ENCODE measurements at places on chromosomes 11 and 22.

- no peak for DNase-seq
Measured at GRCh38 chr22:35812600-35812999, 94.9 kb downstream of the APOL5 start.

- no peak for DNase-seq
Measured at GRCh38 chr11:68545796-68546195, 85.2 kb downstream of the PPP6R3 start.

- no peak for DNase-seq
Measured at GRCh38 chr22:46546466-46547178, 9.2 kb upstream of the CELSR1 start.

DNA sequence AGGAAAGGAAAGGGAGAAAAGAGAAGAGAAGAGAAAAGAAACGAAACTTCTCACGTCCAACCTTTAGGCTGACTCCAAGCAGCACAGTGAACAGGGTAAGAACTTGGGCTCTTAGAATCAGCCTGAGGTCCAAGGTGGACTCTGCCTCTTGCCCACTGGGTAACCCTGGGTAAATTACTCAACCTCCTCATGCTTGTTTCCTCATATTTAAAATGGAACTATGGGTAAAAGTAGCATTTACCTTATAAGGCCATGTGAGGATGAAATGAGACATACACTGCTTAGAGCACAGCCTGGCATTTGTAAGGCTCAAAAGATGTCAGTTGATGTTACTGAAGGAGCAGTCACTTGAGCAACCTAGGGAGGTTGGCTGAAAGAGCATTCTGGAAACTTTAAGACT, 107.9 kb downstream of the C11orf58 start:
- DNase-seq: no peak

- no peak for DNase-seq
Measured at GRCh38 chr11:94910779-94911178, 62.6 kb downstream of the CWC15 start.

- no peak for DNase-seq
Measured at GRCh38 chr11:122439866-122440810, 215.4 kb upstream of the UBASH3B start.

GRCh38 chr22:28759861-28760560, 12.5 kb upstream of the CCDC117 start:
- no peak for DNase-seq

- no peak for DNase-seq
Measured at GRCh38 chr11:116046127-116046526, 541.9 kb upstream of the CADM1 start.

GRCh38 chr11:121391914-121392313, 60.2 kb upstream of the SORL1 start:
- DNase-seq: no peak

DNA sequence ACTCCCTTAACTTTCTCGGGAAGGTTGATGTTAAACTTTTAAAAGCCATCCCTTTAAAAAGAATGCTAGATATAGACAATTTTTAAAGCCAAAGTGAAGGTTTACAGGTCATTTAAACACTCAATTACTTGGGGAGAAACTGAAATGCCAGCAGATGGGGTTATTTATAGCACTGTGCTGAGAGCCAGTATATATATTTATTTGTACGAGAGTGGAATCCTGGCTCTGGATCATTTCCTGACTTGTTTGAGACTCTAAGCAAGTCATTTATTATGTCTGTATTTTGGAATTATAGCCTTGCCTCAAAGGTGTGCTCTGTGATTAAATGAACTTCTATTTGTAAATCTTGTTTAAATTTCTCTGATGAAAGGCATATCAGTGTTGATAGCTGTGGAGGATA, 6.8 kb upstream of the ZBED5 start:
- no peak for DNase-seq

- DNase-seq: no peak
Measured at GRCh38 chr11:75244052-75244814, 3.7 kb downstream of the TPBGL start.

DNA sequence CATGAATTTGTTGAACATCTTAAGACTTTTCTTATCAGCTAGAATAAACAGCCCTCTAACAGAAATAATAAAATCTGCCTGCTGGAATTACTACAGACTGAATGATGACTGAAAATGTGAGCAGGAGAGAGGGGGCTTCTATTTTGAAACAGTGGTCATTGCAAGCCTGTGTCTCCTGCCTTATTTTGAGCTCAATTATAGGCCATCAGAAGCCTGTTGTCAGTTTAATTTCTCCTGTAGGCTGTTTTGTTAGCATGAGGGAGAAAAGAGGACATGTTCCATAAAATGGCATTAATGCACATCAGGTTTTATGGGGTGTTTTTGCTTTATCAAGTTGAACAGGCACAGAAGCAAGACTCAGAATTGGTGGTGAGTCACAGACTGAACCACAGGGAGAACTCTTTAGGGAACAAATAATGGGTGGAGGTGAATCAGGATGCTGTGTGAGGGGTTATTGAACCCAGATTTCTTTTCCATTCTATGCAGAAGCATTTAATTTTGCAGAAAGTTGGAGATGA, 129.1 kb downstream of the PARVA start:
- DNase-seq: no peak

- DNase-seq: no peak
Measured at GRCh38 chr22:39905687-39906086, 4.8 kb downstream of the GRAP2 start.

- DNase-seq: no peak
Measured at GRCh38 chr11:37078521-37078920, 480.5 kb upstream of the RAG2 start.

DNA sequence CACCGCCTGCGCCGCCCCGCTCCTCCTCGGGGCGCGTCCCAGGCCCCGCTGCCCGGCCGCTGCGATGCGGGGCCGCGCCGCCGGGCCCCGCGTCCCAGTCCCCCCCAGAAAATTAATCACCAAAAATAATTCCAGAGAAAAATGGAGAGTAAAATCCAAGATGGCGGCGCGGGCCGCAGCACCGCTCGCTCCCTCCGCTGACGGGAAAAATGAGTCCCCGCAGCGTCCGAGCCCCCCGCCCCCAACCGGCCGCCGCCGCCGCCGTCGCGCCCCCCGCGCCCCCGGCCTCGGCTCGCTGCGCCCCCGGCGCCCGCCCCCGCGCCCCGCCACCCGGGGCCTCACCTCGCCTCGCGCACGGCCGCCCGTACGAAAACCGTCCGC, at the start of gene KMT5B:
Gene KMT5B (minus strand): TSS at position 162 of the 381 bp plus-strand sequence. CDS start 23,220 bp downstream, outside the sequence.
- DNase-seq: peak; percentile 33

DNA sequence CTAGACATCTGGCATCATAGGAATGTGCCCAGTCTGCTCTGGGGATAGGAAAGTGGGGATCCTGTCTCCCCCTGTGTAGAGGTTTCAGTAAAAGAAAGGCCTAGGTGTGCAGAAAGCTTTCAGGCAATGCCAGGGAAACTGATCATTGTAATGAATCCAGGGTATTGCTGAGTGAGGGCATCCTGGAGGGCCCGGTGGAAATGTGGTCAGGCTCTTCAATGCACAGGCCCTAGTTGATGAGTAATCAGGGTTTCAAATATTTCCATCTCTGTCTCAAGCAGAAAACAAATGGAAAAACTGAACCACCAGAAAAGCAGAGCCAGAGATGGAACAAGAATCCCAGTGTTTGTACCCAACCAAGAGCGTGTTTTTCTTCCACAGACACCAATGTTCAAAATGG, 2.0 kb downstream of the CD3E start:
- no peak for DNase-seq

GRCh38 chr22:37343348-37343747, 61.0 kb downstream of the CYTH4 start:
- DNase-seq: no peak

DNA sequence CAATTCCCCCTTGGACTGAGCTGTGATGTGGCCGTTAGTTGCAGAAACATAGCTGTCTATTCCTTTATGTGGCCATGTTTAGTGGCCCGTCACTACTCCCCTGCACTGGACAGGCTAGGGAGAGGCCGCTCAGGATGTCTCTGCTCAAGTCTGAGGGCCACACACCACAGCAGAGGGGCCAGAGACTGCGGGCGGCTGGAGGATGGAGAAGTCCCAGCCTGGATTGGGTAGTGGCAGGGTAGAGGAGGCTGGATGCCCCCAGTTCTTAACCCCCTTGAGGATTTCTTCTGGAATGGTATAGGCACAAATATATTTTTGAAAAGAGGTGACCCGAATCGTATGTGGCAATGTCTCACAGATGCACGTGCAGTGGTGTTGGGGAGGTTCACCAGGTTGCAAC, 116.4 kb upstream of the B3GAT1 start:
- DNase-seq: no peak

DNA sequence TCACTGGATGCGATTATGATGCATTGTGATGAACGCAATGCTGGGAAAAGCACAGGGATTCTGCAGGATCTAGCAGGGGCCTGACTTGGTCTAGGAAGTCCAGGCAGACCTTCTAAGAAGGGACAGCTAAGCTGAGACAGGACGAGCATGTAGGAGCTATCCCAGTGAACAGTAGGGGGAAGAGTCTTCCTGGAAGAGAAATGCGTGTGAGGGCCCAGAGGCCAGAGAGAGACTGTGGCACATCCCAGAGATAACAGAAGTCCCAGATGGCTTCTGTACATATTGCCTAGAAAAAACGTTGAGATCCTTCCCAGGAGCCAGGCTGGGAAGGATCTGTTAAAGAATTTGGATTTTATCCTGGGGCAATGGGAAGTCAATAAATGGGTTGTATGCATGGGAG, 24.6 kb downstream of the RCN1 start:
- no peak for DNase-seq

DNA sequence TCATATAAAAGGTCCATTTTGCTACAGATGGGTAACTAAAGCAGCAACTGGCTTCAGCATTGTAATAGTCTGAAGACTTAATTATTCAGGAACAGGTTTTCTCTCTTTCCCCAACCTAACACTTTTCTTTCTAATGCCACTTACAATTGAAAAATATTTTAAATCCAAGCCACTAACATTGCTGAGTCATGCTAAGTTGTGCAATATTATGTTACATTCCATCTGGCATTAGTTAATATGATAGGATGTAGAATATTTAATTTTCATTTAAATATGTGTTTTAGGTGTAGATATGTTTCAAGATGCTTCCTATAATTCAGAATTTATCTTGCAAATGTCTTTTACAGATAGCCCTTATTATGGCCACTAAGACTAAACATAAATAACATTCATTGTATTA, 98.6 kb downstream of the KIF18A start:
- DNase-seq: no peak

DNA sequence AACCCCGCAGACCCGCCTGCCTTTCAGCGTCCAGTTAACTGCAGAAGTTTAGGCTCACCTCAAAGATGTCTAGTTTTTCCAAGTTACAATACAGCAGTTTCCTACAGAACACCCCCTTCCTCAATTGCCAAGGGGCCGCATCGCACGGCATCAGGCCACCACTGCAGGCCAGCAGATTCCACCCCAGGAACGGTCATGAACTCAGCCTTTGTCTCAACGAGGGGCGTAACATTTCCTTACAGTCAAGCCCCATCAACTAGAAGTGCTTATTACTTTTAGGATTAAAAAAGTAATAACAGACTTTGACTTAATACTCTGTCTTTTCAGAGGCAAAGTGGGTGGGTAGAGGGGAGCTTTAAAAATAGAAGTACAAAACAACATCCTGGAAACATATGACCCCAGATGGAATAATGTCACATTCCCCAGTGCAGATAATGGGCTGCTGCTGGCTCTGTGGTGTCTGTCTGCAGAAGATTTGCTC, 36.3 kb downstream of the PPP2R1B start:
- no peak for DNase-seq

DNA sequence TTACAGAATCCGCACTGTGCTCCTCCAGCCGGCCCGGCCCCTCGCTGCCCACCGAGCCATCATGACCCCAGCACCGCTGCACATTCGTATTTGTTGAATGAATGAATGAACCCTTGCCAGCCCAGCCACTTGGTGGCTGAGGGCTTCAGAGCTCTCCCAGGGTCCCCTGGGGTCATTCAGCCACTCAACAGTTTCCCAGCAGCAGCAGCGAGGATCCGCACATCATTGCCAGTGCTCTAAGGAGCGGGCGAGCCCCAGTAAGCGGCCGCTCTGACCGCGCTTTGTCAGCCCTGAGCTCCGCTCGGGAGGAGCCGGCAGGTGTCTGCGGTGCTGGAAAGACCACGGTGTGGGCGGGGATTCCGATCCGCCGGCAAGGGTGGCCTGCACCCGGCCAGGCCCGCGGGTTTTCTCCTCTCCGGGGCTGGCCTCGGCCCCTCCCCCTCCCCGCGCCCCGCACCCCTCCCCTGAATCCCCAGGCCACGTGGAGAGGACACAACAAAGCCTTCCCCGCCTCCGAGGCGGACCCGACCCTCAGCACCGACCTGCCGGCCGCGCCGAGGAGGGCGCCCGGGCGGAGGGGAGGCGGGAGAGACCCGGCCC, 563 bp downstream of the BID start:
- DNase-seq: peak; percentile 41

DNA sequence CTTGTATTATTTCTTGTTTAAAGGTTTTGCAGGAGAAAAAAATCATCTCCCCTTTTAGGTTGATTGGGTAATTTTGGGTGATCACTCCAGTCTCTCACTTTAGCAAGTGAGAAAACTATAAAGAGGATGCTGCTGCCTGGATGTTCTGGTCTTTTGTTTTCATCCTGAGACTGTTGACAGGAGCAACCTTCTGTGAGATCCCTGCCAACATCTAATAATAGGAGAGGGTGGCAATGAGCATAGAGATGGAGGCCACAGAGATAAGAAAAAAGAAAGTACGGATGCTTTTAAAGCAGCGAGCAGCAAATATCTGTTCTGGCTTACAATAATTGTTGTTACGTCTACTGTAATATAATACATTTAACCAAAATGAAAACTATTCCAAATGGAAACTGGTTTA, 293.6 kb upstream of the MTNR1B start:
- DNase-seq: no peak

- DNase-seq: no peak
Measured at GRCh38 chr11:95147364-95147905, 57.8 kb downstream of the ENDOD1 start.

DNA sequence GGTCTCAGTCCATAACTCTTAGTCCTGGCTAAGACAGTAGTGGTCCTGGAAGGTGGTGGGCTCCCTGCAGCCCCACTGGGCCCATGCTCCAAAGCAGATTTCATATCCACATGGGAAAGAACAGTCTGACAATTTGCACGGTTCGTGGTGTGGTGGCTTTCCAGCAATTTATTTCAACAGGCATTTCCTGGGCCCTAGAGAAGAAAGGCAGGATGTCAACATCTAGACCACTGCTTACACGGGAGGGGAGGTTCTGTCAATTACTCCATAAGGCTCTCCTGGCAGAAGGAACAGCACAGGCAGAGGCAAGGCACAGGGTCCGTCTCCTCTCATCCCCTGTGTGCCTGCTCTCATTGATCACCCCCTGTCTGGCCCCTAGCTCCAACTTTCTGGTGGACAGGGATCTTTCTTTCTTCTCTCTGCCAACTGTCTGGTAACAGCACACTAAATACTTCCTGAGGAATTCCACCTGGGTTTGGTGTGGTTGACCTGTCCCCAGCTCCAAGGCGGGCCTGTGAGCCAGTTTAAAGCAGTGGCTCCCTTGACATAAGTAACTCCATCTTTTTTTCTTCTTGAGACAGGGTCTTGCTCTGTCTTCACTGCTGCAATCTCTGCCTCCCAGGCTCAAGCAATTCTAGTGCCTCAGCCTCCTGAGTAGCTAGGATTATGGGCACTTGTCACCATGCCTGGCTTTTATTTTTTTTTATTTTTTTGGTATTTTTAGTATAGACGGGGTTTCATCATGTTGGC, 5.1 kb upstream of the A4GALT start:
- DNase-seq: no peak

GRCh38 chr22:44023404-44024287, 456 bp upstream of the PARVB start:
- no peak for DNase-seq
